ENCODE measurements at places on chromosomes 2 and 18.
A peak's percentile ranks its signal among the peaks of the same experiment; 100 is the strongest.

GRCh38 chr2:234273887-234274584, 222.8 kb downstream of the ARL4C start:
- DNase-seq, result no peak

DNA sequence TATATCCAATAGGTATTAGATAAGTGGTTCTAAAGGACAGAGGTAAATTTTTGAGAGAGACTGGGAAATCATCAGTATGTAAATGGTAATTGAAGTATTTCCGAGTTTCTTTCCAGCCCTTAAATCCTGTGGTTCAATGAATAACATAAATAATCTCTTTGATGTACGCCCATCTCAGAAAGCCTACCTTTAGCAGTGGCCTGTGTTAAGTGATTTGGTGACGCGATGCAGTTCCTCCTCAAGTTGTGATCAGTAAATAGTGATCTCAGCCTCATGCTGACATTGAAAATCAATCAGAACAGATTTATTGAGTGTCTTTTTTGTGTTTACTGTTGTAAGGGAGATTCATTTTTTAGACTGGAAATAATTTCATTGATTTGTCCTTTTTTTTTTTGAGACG, 137.2 kb upstream of the RASGRP3 start:
- DNase-seq, result no peak

DNA sequence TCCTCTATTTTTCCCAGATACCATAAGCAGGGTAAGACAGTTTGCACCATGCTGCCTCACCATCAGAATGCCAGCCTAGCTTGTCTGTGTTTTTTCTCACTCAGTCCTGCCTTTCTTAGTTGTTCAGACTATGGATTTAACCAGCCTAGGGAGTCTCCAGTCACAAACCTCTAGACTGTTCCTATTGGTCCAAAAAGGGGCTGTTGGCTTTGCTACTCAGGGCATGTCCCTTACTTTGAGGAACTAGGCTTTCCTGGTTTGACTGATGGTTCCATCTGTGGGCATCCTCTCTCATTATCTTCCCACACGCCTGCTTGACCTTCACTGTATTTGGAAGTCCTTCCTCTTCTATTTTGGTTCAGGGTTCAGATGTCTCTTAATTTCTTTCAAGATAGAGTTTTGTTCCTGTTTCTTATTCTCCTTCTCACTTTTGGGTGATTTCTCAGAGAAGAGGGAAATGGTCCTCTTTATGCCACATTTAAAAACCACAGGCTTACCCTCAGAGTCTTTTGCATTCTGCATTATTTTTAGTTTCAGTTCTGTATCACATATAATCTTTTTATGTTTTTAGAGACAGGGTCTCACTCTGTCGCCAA, 31.3 kb upstream of the TMEM131 start:
- DNase-seq, result no peak

DNA sequence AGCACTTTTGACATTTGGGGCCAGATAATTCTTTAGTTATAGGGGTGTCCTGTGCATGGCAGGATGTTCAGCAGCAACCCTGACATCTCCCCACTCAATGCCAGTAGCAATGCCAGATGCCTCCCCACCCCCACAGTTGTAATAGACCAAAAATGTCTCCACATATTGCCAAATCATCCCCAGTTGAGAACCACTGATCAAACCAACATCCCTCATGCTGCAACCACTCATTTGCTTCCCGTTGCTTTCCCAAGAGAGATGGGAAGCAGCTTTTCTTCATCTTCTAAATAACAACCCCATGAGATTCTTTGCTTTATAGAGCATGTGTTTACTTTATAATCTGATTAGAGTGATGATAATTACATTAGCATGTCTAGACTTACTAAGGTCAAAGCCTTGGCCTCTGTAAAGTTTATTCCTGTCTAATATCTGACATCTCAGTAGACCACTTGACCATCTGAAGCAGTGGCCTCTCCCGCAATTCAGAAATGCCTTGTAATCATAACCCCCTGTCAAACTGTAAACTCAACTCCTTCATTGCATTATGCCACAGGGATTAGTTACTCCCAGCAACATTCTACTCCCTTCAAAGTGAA, 28.7 kb upstream of the C1D start:
- DNase-seq, result no peak

DNA sequence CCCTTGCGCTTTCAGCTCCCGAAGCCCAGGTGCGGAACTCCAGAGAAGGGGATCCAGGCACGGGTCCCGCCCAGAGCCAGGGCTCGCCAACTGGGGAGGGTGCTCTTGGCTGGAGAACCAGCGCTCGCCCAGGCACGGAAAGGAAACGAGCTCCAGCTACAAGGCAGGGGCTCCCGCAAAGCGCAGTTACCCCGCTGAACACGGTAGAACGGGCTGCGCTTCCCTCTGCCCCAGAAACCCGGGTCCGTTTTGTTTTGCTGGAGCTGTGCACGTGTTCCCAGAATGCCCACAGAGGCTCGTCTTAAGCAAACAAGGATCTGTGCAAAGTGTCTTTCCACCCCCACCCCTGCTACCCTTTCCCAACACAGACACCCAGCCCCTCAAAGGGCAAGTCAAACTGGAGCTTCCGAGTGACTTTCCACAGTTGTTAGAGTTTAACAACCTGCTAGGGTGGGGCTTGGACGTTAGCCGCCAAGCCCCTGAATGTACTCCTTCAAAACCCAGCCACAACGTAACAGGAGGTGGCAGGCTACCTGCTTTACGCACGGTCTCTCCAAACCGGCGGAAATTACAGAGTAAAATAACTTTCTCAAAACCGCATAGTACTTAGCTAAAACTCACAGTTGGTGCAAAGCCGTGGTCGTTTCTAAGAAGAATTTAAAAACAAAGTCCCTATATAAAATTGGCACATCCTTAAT, 775 bp downstream of the RNF125 start:
- peak; percentile 21 for DNase-seq

DNA sequence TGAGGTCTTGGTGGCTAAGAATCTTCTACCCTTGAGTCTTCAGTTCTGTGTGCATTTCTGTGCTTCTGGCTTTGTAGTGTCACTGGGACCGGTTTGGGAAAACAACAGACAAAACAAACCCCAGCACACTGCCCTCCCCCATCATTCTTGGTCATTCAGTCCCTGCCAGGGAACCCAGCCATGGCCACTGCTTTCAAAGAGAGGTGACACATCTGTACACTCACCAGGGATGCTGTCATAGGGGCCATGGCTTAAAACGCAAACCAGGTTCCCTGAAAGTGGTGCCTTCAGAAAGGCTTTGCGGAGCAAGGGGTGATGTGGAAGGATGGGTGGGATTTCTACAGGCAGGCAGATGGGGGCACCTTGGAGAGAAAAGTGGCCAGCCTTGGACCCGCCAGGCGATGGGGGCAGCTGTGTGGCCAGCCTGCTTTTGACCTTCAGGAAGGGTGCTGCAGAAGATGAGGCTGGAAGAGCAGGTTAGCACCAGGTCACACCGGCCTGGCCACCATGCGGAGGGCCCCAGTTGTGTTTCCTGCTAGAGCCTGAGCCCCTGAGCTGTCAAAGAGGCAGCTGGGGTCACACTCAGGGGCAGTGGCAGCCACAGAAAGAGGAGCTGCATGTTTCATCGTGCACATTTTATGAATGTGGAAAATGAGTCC, 101.3 kb downstream of the INHBB start:
- no peak for DNase-seq
